GM12892 (cell line): ENCODE measurements at places on chromosomes 2 and 18.

DNA sequence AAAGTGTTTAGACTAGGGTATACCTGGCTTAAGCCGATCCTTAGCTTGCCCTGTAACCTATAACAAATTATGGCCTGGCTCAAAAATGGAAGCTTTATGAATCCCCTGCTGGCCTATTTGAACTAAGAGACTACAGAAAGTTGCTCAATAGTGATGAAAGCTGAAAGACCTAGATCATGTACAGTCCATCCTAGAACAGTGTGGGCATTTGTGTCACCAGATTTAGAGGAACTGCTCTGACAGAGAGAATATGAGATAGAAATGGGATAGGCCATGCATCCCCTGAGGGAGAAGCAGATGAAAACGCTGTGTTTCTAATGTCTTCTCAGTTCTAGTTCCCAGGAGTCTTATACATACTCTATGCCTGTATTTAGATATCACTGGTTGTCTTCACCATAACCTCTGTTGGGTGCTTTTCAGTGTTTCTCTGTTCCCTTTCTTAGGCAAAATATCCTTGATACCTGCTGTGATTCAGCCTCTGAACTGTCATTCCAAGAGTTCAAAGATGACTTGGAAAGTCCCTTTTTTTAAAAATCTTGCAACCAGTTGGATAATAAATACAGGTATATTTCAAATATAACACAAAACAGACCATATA, 246.9 kb upstream of the SLC39A10 start:
- no peak for DNase-seq

GRCh38 chr2:196503398-196503797, 136.1 kb upstream of the CCDC150 start:
- DNase-seq: no peak

DNA sequence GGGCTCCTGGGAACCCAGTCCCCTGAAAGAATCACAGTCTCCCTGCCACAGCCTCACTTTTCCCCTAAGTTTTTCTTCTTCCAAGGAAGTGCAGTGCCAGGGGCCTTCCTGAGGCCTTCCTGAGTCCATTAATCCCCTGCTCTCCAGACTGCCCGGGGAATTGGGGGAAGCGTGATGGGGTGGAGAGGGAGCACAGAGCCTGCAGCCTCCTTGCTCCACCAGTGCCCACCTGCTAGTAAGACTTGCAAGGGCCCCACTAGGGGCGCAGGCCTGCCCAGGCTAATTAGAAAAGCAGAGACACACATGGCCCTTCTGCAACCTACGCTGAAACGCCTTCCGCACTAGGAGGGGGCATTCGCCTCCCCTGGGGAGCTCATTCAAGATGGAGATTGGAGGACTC, 110.6 kb downstream of the MRO start:
- no peak for DNase-seq

- no peak for DNase-seq
These were observed 32.8 kb upstream of the BIN1 start for GRCh38 chr2:127139766-127140165.

DNA sequence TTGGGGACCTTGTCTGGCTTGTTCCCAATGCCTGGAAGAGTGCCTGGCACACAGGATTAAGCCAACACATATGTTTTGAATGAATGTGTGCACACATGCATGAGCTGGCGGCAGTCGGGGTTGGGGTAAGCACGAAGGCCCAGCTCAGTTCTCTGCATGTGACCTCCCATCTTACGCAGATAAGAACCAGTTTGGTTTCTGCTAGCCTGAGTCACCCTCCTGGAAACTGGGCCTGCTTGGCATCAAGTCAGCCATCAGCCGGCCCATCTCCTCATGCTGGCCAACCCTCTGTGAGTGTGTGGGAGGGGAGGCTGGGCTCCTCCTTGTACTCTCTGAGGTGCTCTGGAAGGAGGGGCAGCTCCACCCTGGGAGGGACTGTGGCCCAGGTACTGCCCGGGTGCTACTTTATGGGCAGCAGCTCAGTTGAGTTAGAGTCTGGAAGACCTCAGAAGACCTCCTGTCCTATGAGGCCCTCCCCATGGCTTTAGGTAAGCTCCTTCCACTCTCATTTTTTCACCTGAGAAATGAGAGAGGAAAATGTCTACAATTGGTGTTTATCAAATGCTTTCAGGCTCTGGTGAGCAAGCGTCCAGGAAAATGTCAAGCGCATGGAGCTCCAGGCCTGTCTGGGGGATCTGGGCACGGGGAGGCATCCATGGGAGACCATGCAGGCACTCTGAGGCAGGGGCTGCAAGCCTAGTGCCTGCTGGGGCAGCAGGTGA, 9.7 kb upstream of the IL1RN start:
- no peak for DNase-seq

DNA sequence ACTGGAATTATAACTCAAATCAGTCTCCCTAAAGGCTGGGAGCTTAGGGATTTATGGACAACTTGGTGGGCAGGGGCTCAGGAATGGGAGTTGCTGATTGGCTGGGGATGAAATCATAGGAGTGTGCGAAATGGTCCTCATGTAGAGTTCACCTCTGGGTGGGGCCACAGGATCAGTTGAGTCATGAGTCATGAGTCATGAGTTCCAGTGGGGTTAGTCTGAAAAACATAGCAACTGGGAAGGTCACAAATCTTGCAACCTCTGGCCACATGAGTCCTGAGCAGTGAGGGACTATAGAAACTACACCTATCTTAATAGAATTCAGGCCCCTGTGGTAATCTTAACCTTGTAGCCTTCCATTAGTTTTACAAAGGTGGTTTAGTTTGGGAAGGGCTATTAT, 383.3 kb downstream of the RBM43 start:
- no peak for DNase-seq
